Cardiac muscle cell (in vitro differentiated cells and primary cell): ENCODE measurements at places on chromosomes 4 and X. TPM values are rescaled to one million over a fixed set of nuclear protein-coding genes. Genes with fewer than 3 reads are reported as not detected.

Gene TEX13D
- not detected in 2 replicates for polyA plus RNA-seq

Gene MXRA5
- 0.05 TPM in 1 of 2 replicates, not detected in the other for polyA plus RNA-seq

Gene RAB9B
- 3.3 and 6.6 TPM in 2 replicates for polyA plus RNA-seq

Gene TEX13C
- 0.24 TPM in 1 of 2 replicates, not detected in the other for polyA plus RNA-seq

Gene SOD3
- 26.9 and 30.2 TPM in 2 replicates for polyA plus RNA-seq

Gene AKAP4
- polyA plus RNA-seq = not detected in 2 replicates

Gene ZC4H2
- 53.8 and 55.4 TPM in 2 replicates for polyA plus RNA-seq

Gene MTNR1A
- polyA plus RNA-seq = 0.10 TPM in 1 of 2 replicates, not detected in the other

Gene ADGRG2
- 1.4 and 3.1 TPM in 2 replicates for polyA plus RNA-seq

Gene GYG2
- polyA plus RNA-seq = 58.4 and 102 TPM in 2 replicates

Gene NWD2
- not detected in 2 replicates for polyA plus RNA-seq

Gene TRIM75
- not detected in 2 replicates for polyA plus RNA-seq

Gene SLC9A7
- 2.2 and 4.3 TPM in 2 replicates for polyA plus RNA-seq

Gene GABRA4
- polyA plus RNA-seq = 0.42 and 0.45 TPM in 2 replicates

Gene UGT8
- polyA plus RNA-seq = 0.43 and 0.74 TPM in 2 replicates
